ENCODE measurements at places on chromosomes 3 and 15.

GRCh38 chr3:53457068-53457467, 37.3 kb upstream of the CACNA1D start:
- no peak for DNase-seq

GRCh38 chr3:120348065-120348990, 826 bp downstream of the LRRC58 start:
- DNase-seq: peak; percentile 28

- DNase-seq: no peak
These were observed 666 bp upstream of the SEMA3F start for GRCh38 chr3:50154476-50154839.

DNA sequence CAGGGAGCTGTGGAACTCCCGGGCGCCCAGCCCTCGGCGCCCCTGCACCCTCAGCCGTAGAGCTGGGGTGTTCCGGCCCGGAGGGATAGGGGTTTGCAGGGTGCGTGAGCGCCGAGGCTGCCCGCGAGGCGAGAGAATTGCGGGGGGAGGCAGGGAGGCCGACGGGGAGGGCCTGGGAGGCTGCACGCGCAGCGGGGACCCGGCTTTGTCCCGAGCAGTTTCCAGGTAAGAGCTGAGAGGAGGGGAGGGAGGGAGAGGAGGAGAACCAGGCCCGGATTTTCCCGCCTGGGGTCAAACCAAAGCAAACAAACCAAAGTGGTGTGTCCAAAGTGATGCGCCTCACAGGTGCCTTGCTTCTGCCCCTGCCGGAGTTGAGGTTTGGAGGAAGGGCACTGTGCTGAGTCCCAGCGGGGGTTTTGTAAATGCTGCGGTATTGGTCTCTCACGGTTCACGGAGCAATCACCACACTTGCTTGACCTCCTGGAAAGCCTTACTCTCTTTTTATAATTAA, 146.4 kb downstream of the TJP1 start:
- no peak for DNase-seq

DNA sequence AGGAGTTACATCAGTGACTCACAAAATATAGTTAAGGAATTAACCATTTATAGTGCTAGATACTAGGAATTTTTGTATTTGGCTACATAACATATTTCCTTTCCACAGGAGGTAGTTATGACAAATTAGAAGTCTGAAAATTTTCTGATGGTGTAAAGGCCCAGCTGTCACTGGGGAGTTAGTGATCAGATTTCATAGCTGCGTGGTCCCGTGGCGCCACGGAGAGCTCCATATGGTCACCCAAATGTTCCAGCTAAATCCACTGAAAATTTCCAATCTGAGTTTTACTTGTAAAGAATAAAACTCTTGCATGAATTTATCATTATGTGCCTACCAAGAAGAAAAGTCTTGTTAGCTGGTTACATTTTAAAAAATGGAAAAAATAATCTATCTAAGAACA, 368.9 kb upstream of the PLSCR5 start:
- no peak for DNase-seq

DNA sequence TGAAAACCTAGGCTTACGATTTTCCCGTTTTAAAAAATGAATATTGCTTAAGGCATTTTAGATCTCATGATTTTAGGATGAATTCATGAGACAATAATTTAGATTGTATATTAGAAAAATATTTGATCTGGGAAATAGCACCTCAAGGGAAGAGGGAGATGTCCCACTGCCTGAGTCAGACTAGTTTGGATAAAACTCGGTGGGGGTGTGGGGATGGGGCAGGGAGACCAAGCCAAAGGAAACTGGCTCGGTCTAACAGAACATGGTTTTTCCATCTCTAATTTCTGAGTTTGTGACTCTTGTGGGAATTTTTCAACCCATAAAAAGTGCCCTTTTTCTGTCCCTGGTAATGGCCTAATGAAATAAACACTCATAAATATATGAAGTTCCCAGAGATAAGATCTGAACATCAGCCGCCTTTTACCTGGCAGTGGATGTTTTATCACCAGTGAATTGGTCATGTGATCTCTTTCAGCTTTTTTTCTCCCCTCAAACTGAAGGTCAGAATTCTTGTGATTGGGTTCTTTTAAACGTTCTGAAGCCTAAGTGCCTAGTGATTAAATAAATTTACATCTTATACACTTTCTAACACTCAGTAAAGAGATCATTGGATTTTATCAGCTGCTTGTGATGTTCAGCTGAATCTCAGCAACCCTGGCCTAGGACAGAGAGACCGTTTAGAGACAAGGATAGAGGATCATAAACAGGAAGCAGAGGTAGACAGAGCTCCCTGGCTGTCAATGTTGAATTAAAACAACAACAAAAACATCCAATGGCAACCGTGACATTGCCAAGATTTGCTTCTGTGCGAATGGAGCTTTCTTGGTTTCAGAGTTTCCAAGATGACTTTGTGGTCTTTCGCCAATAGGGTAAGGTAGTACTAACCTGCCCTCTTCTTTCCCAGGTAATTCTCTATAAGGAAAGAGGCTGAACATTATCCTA, 1038.2 kb downstream of the MCTP2 start:
- DNase-seq: no peak

DNA sequence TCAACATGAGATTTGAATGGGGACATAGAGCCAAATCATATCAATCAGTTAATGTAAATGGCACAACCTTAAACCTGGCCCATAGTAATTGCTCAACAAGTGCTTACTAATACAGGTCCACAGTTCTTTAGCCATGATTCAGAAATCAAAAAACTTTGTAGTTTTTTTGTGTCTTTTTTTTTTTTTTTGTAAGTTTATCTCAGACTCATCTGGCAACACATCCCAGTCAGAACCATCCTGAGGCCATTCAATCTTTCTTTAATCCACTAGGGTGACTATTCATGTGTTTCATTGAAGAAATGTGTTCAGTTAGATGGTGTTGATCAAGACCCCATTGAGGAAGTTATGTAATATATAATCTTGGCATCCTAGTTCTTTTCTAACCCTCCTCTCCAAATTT, 65.4 kb downstream of the ABI3BP start:
- peak; percentile 45 for DNase-seq

GRCh38 chr3:8784676-8785435, 15.4 kb upstream of the OXTR start:
- no peak for DNase-seq

DNA sequence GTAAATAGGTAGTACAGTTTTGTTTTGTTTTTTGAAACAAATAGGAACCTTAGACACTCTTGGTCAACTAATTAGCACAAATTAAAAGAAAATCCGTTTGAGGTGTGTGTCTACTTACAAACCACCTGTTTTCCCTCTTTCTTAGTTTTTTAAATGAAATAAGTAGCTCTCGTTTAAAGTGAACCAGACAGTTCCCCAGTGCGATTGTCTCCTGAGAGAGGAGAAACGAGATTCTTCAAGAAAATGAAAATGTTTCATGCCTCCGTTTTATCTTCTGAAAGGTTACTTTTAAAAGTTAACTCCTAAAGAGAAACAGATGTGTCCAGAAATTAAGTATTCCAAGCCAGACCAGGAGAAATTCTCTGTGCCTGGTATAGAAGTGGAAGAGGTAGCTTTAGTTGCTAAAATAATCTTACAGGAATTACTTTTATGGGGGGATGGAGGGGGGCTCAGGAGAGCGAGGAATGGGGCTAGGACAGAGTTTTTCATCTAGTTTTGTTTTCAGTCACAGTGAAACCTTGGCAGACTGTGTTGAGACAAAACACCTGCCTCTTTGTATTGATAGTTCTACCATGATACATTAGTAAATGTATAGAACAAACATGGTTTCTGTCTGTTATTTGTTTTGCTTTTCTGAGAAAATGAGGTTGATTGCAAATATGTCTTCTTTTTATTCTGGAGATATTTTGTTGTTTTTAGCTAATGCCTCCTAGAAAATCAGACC, 155.1 kb upstream of the CNTN4 start:
- no peak for DNase-seq

GRCh38 chr3:135175728-135176277, 380.7 kb downstream of the EPHB1 start:
- DNase-seq: no peak

GRCh38 chr3:135756106-135756668, 209.3 kb upstream of the PPP2R3A start:
- no peak for DNase-seq

GRCh38 chr3:81592101-81592500, 169.3 kb downstream of the GBE1 start:
- DNase-seq: peak; percentile 51

GRCh38 chr15:73053398-73053723, 1.1 kb downstream of the NEO1 start:
- DNase-seq: no peak
